ENCODE measurements at places on chromosomes 1 and 21.

GRCh38 chr21:35925497-35925896, 134.8 kb downstream of the SETD4 start:
- DNase-seq, result no peak

DNA sequence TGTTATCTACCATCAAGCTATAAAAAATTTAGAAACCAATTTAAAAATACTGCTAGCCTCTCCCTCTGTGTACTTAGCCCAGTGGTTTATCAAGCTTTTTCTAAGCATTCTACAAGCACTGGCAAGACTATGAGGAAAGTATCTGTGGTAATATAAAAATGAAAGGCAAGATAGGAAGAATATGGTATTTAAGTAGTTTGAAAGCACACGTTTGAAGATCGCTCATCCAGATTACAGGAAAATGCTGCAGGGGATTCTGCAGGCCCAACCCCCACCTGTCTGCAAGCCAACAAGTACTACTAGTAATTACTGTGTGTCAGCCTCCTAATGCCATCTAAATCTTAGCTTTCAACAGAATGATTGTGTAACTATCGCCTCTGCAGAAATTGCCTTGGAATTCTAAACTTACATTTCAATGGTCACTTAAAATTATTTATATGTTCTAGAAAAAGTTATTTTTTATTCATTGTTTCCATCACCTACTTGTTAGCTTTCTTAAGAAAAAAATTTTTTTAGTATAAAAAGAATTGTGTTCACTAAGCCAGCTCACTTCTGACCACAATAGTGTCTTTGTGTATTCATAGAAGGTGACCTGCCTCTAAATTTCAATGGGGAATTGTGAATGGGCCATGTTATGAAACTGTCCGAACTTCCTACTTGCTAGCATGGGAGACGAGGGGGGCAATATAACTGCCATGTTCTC, 8.5 kb downstream of the ERRFI1 start:
- no peak for DNase-seq

DNA sequence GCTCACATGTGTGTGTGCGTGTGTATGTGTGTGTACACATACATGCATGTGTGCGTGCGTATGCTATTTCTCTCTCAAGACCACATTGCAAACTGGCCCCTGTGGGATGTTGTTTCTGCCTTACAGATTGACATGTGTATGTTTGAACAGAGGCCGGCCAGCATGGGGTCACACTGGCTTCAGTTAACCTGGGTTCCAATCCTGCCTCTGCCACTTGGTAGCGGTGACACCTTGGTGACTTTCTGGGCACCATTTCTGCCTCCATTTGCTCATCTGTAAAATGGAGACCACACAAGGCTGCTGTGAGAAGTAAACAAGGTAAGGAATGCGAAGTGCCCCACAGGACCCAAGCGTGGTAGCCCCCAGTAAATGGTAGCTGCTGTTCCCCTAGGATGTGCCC, 51.7 kb downstream of the TCP10L start:
- no peak for DNase-seq

GRCh38 chr1:165138960-165139359, 217.6 kb downstream of the LMX1A start:
- DNase-seq, result no peak

GRCh38 chr1:31797216-31797615, 18.6 kb downstream of the SPOCD1 start:
- no peak for DNase-seq
